SJSA1 (cell line): ENCODE measurements at places on chromosomes 2 and 18.

- no peak for DNase-seq
These were observed 271.9 kb downstream of the DPP10 start for GRCh38 chr2:114714313-114714712.

DNA sequence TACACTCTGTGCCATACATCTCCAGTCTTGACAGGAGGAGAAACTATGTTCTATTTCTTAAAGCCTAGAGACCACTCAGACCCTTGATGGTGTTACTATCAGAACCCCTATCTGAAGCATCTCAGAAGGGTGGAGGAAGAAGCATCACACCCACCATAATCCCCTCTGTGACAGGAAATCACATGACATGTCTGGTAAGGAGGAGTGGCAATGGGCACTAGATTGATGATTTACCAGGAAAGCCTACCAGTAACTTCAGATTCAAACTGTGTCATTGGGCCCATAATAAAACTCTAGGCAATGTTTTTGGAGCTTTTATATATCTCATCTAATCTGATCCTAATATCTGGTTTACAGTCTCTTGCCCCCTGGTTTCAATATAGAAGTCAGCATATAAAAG is 37.1 kb upstream of the C2orf66 start:
- no peak for DNase-seq

DNA sequence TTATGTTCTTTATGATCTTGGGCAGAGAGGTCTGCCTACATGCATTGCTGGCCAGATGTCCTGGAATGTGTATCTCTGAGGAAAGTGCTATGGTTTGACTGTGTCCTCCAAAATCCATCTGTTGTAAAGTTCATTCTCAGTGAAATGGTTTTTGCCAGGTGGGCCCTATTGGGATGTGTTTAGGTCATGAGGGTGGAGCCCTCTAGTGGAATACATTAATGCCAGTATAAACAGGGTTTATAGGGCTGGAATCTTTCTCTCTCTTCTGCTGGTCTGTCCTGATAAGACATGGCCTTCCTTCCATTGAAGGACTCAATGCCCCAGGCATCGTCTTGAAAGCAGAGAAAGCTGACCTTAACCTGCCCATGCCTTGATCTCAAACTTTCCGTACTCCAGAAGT is 258.5 kb downstream of the RPIA start:
- no peak for DNase-seq

- no peak for DNase-seq
These were observed 329.7 kb upstream of the NRP2 start for GRCh38 chr2:205352593-205352992.

DNA sequence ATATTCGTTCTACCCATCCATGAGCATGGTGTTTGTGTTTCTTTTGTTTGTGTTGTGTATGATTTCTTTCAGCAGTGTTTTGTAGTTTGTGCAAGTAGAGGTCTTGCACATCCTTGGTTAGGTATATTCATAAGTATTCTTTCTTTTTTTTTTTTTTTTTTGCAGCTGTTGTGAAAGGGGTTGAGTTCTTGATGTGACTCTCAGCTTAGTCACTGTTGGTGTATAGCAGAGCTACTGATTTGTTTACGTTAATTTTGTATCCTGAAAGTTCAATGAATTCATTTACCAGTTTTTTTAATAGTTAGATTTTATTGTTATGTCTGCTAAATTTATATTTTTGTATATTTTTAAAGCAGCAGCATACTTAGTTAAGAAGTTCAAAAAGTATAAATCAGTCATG is 834.4 kb upstream of the NRXN1 start:
- DNase-seq, result no peak

DNA sequence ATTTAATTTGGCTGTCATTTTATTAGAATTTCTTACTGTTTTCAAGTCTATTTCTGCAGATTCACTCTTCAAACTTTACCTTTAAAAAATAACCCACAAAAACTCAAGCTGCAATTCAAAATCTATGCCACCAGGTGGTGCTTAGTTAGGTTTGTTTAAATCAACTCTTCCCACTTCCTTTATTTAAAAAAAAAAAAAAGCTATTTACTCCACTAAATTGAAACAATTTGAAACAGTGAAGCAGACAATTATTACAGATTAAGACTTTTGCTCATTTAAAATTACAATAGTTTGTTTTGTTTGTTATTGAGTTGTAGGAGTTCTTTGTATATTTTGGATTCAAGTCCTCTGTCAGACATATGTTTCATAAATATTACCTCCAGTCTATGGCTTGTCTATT is 300.0 kb downstream of the PDE11A start:
- peak; percentile 32 for DNase-seq

DNA sequence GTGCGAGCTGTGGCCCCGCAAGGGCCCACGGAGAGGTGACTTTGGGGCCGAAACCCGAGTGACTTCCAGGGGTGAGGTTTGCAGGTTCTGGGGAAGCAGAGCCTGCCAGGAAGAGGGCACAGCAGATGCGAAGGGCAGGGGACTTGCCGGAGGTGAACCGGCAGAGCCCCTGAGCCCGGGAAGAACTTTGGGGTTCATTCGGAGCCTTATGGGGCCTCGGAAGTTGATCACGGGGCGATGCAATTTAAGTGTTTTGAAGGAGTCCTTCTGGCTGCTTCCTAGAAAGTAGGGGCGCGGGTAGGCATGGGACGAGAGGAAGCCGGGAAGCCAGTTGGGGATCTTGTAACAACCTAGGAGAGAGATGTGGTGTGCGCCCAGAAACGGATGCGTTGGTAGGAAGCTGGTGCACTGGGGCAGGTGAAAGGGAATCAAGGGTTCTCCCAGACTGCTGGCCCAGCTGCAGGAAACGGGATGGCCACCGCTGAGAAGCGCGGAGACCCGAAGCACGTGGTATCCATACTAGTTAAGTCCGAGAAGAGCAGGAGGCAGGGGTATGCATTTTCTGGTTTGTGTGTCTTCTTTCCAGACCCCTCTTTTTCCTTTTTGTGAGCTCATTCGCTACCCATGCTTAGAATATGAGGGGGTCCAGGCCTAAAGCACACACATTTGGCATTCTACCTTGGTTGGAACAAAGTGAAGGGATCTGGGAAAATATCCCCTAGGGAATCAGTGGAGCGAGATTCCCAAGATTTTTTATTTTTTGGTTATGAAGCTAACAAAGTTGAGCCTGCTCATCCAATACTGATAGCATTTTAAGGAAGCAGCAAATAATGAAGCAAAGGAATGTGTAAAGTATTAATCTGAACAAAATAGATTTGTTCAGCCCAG is 758 bp downstream of the SCLY start:
- no peak for DNase-seq

DNA sequence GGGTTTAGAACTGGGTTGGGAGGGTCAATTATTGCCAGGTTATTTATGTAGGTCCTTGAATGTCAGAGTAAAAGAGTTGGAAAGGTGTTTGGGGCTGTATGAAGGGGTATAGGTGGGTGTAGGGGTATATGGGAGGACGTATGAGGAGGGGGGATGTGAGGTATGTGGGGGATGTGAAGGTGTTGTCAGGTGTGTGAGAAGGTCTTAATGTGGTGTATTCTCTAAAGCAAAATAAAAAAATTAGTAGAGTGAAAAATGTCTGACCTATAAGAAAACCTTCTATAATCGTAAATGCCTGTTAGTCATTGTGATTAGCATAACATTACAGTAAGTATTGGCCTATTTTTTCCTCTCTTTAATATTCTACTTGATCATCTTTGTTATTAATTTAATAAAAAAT is 25.1 kb downstream of the ACVR2A start:
- DNase-seq, result no peak

DNA sequence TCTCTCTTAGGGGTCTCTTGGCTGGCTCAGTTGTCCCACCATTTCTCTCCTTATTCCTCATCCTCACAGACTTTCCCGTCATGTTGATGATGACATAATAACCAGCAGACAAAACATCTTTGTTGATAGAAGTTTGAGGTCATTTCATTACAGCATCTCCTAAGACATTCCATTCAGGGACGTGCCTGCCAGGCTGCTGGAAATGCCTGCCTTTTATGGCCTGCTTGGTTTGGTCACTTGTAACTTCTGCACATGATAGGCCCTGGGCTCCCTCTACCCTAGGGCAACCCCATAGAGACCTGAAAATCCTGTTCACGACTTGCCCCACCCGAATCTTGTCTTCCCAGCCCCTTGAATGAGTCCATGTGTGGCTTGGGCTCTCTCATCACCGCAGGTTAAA is 81.7 kb downstream of the SDC1 start:
- no peak for DNase-seq

DNA sequence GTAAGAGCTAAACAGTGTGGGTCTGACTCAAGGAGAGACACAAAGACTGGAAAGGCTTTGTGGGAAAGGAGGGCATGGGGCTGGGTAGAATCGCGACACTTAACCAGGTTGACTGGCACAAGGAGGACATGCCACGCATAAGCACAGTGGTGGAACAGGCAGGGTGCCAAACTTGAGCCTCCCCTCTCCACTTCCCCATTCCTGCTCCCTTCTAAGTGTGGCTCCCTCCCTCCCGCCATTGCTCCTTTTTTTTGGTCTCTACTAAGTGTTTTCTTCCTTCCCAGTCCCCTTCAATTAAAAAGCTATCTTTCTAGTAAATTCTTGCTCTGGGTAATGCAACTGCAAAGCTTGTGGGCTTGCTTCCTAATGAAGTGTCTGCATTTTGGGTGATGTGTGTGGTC is 40.3 kb upstream of the ZFP36L2 start:
- DNase-seq, result peak; percentile 39

DNA sequence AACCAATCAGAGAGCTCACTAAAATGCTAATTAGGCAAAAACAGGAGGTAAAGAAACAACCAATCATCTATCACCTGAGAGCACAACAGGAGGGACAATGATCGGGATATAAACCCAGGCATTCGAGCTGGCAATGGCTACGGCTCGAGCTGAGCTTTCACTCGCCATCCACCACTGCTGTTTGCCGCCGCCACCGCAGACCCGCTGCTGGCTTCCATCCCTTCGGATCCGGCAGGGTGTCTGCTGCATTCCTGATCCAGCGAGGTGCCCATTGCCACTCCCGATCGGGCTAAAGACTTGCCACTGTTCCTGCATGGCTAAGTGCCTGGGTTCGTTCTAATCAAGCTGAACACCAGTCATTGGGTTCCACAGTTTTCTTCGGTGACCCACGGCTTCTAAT is 236.7 kb upstream of the DLGAP1 start:
- no peak for DNase-seq

GRCh38 chr18:11800566-11801334 is 50.5 kb upstream of the CHMP1B start:
- no peak for DNase-seq

- no peak for DNase-seq
These were observed 16.9 kb upstream of the PAPOLG start for GRCh38 chr2:60739156-60739555.

- peak; percentile 3 for DNase-seq
These were observed 1598.7 kb upstream of the ACVR2A start for GRCh38 chr2:146246002-146246735.

DNA sequence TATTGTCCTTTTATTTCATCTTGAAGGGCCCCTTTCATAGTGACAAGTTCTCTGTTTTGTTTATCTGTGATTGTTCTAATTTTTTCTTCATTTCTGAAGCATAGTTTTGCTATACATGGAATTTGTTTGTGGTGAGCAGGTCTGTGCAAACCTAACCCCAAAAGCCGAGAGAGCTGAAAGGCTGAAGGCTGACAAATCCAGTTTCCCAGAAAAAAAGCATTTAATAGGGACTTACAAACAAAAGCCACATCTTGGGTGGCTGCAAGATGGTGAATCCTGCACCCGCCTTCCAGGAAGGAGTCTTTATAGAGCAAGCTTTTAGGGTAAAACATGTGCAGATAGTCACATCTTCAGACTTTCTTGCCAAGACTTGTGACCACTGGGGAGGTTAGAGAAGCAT is 473.4 kb upstream of the TRIB2 start:
- peak; percentile 45 for DNase-seq

- peak; percentile 87 for DNase-seq
These were observed 7.0 kb downstream of the CTIF start for GRCh38 chr18:48545757-48546321.

DNA sequence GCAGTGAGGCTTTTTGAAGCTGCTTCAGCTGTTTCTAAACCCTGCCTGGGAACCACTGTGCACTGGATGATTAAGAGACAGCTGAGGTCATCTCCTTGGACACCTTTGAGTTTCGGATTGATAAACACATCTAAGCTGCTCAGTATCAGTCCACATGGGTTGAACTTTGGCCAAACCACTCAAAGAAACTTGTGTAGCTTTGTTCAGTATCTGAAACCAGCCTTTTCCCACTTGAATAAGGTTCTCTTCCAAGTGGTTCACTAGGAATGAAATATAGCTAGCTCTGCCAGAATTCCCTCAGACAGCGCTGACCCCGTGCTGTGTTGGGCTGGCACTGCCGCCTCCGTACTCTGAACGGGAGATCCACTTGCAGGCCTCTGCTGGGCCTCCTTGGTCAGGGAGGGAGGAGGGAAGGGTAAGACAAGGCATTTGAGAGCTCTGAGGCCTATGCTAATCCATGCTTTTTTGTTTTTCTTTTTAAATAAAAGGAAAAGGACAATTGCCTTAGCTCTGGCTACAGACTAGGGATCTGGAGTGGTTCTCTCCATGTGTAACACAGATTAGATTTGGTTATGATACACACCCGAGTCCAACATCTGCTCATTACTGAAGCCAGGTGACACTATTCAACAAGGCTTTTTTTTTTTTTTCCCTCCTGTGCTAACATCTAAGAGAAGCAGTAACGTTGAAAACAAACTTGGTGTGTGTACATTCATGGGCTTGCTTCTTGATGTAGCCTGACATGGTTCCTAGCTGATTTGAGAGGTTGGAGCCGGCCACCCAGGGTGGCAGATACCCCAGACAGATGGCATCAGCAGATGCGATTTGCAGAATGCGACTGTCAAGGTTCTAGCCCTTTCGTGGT is 67.7 kb downstream of the NCK2 start:
- no peak for DNase-seq

DNA sequence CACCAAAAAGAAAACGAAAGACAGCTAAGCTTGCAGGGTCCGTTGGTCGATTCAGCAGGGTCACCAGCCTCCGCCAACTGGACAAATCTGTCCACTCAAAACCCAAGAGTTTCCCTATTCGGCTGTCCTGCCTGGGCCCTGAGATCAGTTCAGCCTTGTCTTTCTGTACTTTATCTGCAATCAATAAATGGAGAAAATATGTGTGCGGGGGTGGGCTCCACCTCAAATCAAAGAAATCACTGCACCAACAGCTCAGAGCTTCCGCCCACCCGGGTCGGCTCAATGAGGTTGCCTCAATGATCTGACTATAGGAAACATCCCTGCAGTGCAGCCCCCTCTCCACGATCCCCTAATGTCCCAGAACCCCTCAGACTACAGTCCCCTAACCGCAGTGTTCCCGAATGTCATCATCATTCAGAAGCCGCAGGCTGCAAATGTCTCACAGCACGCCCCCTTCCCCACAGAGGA is 447 bp downstream of the GGCX start:
- no peak for DNase-seq

DNA sequence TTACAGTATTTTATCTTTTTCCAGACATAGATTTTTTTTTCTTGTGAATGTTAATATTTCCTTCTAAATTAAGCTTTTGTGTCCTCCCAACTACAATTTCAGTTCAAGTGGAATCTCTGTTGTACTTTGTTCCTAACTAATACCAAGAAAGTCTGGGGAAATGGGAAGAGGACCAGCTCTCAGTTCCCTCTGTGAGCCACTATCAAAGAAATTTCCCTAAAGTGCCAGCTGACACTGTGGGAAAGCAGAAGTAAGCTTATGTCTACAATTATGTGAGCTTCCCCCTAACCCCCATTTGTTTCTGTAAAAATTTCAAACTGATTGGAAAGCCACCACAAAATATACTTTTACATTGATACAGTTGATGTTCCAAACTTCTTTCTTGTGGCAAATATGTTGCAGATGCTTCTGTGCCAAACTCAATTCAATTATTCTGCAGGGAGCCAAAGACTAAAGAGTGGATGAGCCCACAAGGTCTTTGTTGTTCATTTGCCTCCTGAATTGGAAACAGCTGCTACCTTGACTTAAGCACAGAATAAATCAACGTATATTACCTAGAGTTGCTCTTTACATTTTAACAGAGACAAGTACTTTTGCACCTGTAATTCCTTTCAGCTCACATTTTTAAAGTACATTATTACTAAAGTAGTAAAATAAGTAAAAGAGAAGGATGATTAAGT is 306.6 kb downstream of the PTH2R start:
- DNase-seq, result no peak
